ENCODE measurements at places on chromosomes 5 and 9.

DNA sequence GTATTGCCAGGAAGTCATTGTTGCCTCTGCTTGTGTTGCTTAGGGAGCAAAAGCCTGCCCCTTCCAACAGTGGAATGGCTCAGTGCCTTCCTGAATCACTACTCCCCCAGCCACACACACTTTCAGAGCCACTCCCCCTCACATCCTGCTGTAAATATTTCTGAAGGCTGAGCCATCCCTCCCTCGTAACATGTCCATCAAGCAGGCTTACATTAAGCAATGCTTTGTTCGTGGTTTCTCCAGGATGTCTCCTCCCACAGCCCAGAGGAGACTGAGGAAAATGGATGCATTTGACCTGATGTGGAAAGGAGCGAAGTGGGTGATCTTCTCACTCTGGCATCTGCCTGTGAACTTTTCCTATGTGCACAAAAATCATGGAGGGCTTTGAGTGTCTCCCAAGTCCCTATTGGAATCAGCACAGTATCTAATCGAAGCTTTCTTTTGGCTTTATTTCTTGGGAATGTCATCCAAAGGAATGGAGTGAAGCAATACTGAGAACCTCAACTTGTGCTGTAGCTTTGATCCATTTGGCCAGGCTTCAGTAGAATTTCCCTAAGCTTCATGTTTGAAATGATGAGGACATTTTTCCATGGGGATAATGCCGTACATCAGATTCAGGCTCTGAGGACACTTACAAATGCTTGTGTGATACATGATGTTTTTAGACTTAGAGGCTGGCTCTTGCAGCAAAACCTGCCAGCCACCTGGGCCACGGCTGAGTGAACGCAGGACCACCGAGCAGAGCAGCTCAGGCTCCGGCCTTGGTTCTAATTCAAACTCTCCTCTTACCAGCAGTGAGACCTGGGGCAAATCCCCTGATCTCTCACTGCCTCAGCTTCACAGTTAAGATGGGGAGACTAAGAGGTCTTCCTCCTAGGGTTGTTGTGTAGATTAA is 389.1 kb downstream of the ENC1 start:
- no peak for DNase-seq

- DNase-seq, result no peak
These were observed 166.7 kb downstream of the PAPPA start for GRCh38 chr9:116320290-116320689.

GRCh38 chr5:74281166-74281565 is 359.4 kb downstream of the ENC1 start:
- DNase-seq, result no peak

- DNase-seq, result no peak
These were observed 168.2 kb downstream of the ARHGAP26 start for GRCh38 chr5:142938266-142938880.

DNA sequence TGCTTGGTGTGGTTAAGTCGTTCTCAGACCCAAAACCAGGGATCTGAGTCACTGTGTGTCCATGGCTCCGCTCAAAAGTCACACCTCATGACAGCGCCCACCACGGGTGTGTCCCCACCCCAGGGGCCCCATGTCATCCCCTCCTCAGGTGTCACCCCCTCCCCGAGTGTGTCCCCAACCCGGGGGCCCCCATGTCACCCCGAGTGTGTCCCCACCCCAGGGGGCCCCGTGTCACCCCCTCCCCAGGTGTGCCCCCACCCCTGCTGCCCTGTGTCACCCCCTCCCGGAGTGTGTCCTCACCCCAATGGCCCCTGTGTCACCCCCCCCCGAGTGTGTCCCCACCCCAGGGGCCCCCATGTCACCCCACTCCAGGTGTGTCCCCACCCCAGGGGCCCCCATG is 5.1 kb downstream of the LRRC14B start:
- DNase-seq, result no peak

- no peak for DNase-seq
These were observed 119.9 kb upstream of the BOD1 start for GRCh38 chr5:173736374-173736773.

DNA sequence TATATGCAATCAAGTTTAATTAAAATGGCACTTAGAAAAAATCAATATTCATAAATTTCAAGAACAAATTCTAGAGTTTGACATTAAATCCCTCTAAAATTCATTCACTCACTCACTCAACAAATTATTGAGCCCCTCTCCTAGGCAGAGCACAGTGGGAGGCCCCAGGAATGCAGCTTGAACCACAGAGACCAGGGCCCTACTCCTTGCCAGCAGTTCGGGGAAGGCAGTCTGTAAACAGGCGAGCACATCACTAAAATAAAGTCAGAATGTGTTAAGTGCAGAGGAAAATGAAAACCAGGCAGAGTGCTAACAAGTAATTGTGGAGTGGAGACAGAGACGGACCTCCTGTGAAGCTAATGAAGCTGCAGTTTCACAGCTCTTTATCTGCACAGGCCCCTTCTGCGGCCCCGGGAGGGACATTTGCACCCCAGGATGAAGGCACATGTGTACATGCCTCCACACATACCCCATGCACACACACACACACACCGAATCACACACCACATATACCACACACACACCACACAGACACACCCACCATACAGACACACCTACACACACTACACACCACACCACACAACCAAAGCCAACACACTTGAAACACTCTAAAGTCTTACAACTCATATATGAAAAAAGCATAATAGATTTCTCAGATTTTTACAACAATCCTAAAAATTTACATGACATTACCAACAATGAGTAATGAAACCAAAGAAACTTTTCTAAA is 40.5 kb downstream of the BHMT start:
- no peak for DNase-seq

- DNase-seq, result no peak
These were observed 18.9 kb downstream of the SLC22A5 start for GRCh38 chr5:132388244-132389050.

GRCh38 chr5:120794121-120794520 is 330.0 kb downstream of the PRR16 start:
- DNase-seq, result no peak

DNA sequence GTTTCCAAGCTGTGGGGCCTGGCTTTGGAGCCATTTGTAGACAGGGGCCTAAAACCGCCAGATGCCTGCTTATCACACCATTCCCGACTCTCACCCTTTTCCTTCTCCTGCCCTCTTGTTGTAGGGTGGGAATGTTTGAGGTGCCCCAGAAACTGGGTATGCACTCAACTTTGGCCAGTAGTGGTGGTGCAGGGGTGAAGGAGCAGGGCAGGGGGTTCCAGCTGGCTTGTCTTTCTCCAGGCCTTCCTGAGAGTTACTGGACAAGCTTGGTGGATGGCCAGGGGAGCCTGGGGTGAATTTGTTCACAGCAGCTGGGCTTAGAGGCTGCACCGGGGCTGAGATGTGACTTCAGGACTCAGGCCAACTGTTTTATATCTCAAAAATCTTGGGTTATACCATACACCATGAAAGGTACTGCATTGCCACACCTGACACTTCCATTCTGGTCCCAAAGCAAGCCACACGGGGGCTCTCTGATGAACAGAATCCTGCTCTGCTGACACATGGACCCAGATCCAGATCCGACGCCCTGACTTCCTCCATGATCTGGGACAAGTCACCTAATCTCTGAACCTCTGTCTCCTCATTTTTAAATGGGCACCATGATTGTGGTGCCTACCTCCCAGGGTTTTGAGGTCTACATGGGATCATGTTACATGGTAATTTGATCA is 62.1 kb downstream of the DAB2IP start:
- no peak for DNase-seq

DNA sequence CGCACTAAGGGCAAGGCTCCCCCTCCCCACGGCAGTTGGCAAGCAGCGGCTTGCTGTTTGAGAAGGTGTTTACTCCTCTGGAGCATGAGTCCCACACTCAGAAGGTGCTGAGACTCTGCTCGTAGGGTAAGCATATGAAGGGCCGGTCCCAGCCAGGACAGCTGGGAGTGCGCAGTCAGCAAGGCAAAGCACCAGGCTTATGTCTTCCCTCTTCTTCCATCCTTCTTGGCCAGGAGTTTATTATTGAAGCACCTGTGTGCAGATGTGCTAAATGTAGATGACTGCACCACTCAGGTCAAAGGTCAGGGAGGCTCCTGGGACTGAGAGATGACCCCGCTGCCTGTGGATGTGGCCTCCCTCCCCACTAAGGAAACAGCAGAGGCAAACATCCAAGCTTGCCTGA is 27.0 kb upstream of the CDKN2AIPNL start:
- no peak for DNase-seq

- no peak for DNase-seq
These were observed 237.3 kb upstream of the TUT7 start for GRCh38 chr9:86591472-86591871.

- DNase-seq, result no peak
These were observed 129.6 kb downstream of the KCNIP1 start for GRCh38 chr5:170633235-170634081.

GRCh38 chr9:32863291-32863690 is 80.0 kb downstream of the TMEM215 start:
- DNase-seq, result no peak

GRCh38 chr5:136006164-136006563 is 22.6 kb upstream of the TGFBI start:
- no peak for DNase-seq

DNA sequence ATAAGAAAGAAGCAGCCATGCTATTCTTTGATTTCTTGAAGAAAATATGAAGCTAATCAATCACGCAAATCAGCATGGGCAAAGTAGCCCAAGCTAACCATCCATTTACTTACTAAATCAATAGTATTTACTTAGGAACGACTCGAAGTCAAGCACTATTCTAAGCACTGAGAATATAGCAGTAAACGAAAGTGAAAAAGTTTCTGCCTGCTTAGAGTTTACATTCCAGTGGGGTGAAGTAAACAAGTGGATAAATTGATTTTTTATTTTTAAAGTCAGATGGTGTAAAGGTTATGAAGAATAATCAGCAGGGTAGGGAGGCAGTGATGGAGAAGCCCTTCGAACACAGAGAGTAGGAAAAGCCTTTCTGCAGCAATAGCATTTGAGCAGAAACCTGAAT is 5.5 kb downstream of the TSTD2 start:
- DNase-seq, result no peak

DNA sequence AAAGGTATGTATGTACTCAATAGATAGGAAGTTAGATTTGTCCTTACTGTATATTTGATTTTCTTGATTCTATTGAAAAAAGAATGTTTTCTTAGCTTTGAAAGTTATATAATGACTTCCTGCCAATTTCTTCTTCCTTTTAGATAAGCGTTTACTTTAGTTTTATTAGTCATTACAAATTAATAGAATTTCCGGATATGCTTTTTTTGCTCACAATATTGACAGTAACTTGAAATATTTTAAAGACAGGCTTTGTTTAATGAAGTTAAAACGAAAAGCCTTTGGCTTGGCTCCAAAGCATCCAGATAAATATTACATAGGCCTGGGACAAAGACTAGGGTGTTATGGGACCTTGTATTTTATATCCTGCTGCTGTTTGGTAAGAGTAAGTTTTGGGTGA is 49.5 kb downstream of the CWC27 start:
- no peak for DNase-seq

- DNase-seq, result no peak
These were observed 792.4 kb upstream of the C9orf72 start for GRCh38 chr9:28365728-28366127.

- DNase-seq, result no peak
These were observed 24.3 kb upstream of the ENHO start for GRCh38 chr9:34546834-34547827.

DNA sequence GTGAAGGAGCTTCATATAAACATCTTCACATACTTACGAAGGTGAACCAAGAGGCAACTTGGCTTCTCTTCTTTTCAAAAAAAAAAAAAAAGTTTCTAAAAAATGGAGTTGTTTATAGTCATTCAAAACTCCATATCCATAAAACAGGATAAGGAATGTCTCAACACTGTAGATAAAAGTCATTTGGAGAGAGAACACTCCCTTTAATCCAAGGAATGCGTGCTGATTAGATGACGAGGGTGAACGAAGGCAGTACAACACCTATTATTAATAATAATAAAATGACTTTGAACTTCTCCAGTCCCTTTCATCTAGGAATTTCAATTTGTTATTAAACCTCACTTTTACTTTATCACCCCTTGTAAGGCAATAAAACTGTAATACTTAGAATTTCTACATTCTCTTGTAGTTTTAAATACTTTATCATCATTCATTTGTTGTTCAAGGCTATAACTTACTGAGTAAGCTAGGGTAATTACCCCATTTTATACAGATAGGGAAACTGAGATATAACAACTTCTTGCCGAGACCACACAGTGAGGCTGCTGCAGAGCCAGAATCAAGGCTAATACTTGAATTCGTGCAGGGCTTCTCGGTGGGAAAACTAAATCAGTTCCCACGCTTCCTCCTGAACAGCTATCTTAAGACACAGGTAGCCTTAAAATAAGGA is 377.1 kb downstream of the EFNA5 start:
- no peak for DNase-seq

DNA sequence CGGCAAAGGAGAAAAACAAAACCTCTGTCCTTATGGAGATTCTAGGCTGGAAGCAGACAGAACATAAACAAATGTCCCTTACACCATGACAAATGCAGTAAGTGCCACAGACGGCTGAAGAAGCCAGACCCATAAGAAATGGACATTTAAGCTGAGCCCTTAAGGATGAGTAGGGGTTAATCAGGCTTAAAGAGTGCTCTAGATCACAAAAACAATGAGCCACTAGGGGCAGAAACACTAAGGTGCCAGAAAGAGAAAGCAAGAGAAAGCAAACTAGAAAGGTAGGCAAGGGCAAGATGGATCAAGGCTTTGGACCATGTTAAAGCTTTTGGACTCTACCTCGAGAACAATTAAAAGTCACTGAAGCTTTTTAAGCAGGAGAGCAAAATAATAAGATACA is 326.9 kb upstream of the WWC1 start:
- DNase-seq, result no peak

- no peak for DNase-seq
These were observed 5.4 kb upstream of the CNTRL start for GRCh38 chr9:121069396-121069795.

- no peak for DNase-seq
These were observed 580.6 kb downstream of the PTPRD start for GRCh38 chr9:10032166-10032565.

DNA sequence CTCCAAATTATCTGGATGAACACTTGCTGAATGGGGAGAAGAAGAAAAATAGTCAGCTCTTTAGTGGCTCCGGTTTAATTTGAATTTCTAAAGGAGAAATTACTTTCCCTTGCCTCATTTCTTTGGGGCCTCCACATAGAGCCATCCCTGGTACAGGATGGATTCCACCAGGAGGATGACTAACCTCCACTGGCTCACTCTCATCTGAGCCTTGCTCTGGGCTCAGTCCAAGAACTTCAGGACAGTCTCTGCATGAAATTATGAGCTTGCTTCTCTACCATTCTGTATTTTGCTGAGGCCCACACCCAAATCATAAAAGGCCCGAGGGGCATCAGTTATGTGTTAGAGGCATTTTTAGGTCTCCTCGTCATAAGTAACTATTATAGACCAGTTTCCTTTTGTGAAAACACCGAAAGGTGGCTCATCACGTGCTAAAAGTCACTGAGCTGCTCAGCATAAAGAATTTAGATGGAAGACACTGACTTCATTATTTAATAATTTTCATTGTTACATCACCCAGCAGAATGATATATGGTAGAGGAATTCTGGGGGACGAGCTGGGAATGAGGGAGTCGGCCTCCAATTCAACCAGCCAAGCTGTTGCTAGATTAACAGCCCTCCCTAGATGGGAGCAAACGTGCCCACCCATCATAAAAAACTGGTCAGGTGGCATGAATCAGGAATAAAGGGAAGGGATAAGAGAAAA is 222.1 kb downstream of the TARS1 start:
- DNase-seq, result no peak
